Bronchial smooth muscle cell (primary cell): ENCODE measurements at places on chromosomes 7 and 10. TPM values are rescaled to one million over a fixed set of nuclear protein-coding genes. Genes with fewer than 3 reads are reported as not detected.

The TCERG1L gene
- not detected in 2 replicates for total RNA-seq

The SKIDA1 gene
- 0.47 and 0.60 TPM in 2 replicates for total RNA-seq

The SRRM3 gene
- total RNA-seq = 0.79 and 0.94 TPM in 2 replicates

The HELLS gene
- total RNA-seq = 4.6 and 7.7 TPM in 2 replicates

The ACSL5 gene
- total RNA-seq = 3.3 and 4.4 TPM in 2 replicates

The ARHGEF5 gene
- total RNA-seq = 0.63 and 1.4 TPM in 2 replicates

The CXCL12 gene
- 54.7 and 125 TPM in 2 replicates for total RNA-seq

The SPDYE6 gene
- total RNA-seq = not detected in 2 replicates

The AKR1D1 gene
- not detected in 2 replicates for total RNA-seq

The GBX1 gene
- not detected in 2 replicates for total RNA-seq

The CDH23 gene
- total RNA-seq = 0.17 and 0.32 TPM in 2 replicates

The CDHR3 gene
- 3.5 and 5.4 TPM in 2 replicates for total RNA-seq

The DBNL gene
- total RNA-seq = 101 and 140 TPM in 2 replicates
